Esophagus squamous epithelium (tissue), 5 donors: ENCODE measurements at places on chromosomes 12 and 14. TPM values are rescaled to one million over a fixed set of nuclear protein-coding genes. Genes with fewer than 3 reads are reported as not detected.

Gene SLC25A47
- total RNA-seq: not detected

- no peak overlapping the region for H3K4me3 ChIP-seq
- no peaks in the 10 kb centered on the region for H3K36me3 ChIP-seq
- no peak overlapping the region for H3K27ac ChIP-seq
- no peaks in the 10 kb centered on the region for H3K27me3 ChIP-seq
- H3K4me1 ChIP-seq: no peaks in the 10 kb centered on the region
Measured at GRCh38 chr12:111093428-111094142, 173.2 kb upstream of the MYL2 start.

GRCh38 chr12:100391856-100392255, 35.0 kb downstream of the SLC17A8 start:
- H3K4me3 ChIP-seq: no peak overlapping the region
- H3K36me3 ChIP-seq: no peaks in the 10 kb centered on the region
- H3K4me1 ChIP-seq: no peaks in the 10 kb centered on the region
- H3K27me3 ChIP-seq: no peaks in the 10 kb centered on the region

Gene PIK3C2G
- total RNA-seq: 3.7 TPM

DNA sequence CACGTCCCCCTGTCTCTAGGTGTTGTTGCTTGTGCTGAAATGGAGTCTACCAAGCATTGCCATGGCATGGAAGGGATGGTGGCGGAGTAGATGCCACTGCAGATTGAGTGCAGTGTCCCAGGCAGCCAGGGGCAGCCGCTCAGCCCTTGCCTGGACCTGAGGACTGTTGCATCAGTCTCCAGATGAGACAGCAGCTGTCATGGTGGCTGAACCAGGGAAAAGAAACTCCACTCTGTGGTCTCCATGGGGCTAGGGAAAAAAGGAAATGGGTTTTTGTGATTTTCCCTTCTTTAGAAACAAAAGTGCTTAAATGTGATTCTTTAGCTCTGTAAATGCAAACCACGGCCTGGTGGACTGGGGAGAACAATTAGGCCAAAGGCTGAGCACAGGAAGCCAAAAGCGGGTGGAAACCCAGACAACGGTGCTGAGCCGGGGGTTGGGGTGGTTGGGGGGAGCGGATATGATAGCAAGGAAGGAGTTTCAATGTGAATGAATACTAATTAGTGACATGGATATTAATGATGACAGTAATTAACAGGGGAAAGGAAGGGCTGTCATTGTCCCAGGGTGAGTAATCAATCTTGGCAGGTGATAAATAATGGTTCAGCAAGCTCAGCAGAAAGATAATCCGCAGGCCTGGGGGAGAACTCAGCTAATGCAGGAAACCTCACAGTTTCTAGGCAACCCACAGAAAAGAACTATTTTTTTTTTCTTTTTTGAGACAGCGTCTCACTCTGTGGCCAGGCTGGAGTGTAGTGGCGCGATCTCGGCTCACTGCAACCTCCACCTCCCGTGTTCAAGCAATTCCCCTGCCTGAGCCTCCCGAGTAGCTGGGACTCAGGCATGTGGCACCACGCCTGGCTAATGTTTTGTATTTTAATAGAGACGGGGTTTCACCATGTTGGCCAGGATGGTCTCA, 442.6 kb downstream of the DPF3 start:
- no peak overlapping the region for H3K27ac ChIP-seq
- peaks cover 7% of the 10 kb centered on the region for H3K4me1 ChIP-seq
- no peak overlapping the region for H3K4me3 ChIP-seq
- peaks cover 2% of the 10 kb centered on the region for H3K27me3 ChIP-seq
- H3K36me3 ChIP-seq: no peaks in the 10 kb centered on the region

DNA sequence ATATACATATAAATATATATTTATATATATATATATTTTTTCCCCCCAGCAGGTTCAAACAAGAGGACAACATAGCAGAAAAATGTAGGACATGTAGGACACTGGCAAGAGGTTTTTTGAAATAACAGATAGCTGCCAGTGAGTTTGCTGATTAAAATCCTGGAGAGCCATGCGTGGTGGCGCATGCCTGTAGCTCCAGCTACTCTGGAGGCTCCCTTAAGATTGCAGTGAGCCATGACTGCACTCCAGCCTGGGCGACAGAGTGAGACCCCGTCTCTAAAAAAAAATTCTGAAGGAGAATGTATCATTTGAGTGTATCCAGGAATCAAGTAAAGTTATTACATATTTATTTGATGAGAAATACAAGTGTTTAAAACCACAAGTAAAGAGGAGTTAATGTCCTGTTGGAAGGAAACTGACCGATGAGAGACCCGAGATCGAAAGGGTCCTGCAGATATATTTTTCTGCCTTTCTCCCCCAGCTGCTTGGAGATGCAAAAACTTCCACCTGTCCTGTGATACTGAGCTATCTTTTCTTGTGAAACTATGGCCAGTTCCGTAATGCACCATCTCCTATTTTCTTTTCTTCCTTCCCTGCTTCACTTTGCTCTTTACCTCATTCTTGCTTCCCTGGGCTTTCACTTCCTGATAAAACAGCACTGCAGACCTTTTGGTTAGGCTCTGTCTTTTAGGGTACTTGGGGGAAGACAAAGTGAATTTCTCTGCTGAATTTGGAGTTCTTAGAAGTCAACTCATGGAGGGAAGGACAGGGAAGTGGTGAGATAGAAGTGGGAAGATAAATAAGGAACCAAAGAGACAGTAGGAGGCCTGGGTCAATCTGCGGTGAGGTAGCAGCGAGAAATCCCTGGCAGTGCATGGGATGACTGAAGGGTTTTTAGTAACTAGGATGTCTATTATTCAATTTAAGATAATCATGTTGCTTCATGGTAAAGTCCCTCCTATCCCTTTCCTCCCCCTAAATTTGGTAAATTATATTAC, 41.2 kb upstream of the SLC2A13 start:
- H3K4me3 ChIP-seq: no peak overlapping the region
- H3K27ac ChIP-seq: no peak overlapping the region
- H3K27me3 ChIP-seq: no peaks in the 10 kb centered on the region
- H3K36me3 ChIP-seq: no peaks in the 10 kb centered on the region
- DNase-seq: no peak

Gene BMAL2
- 32.6 TPM for total RNA-seq

Gene RIMBP2
- total RNA-seq: 0.70 TPM

Gene CLEC4A
- 1.9 TPM for total RNA-seq

- H3K4me3 ChIP-seq: peak overlapping the region; percentile 84
- DNase-seq: no peak
- H3K36me3 ChIP-seq: peaks cover 43% of the 10 kb centered on the region
- no peaks in the 10 kb centered on the region for H3K27me3 ChIP-seq
Measured at GRCh38 chr12:7190268-7191055, 976 bp downstream of the PEX5 start.

DNA sequence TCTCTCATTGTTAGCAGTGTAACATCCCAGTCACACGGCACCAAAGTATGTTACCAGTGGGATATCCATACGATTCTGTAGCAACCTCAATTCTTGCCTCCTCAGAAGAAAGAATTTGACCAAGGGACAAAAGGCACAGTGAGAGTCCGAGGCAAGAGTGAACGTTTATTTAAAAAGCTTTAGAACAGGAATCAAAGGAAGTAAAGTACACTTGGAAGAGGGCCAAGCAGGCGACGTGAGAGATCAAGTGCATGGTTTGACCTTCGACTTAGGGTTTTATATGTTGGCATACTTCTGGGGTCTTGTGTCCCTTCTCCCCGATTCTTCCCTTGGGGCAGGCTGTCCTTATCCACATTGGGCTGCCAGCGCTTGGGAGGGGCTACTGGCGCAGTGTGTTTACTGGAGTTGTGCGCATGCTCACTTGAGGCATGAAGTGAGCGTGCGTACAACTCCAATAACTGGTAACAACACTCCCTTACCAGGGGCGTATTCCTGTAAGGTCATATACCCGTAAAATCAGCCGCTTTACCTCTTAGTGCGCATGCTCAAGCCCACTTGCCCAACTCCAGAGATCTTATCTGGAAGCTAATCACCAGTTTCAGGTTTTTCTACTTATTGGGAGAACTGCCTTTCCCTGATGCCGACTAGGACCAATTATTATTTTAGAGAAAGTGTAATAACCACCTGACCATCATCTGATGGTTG, 71.7 kb downstream of the FAR2 start:
- H3K27me3 ChIP-seq: no peaks in the 10 kb centered on the region
- no peak overlapping the region for H3K4me3 ChIP-seq
- no peak for DNase-seq
- no peak overlapping the region for H3K27ac ChIP-seq

DNA sequence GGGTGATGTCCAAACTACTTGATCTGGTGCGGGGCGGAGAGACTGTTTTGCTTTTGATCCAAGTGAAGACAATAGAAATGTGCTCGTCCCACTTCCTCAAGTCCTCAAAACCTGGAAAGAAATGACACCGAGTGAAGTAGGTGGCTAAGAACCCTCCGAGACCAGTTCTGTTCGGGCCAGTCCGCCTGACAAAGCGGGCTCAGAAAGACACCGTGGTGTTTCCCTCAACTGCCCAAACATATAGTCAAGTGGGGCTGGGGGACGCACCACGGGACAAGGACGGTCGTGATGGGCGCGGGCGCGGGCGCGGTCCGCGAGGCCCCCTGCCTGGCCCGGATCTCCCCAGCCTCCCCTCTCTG, 1.6 kb downstream of the PHLDA1 start:
- H3K27me3 ChIP-seq: no peaks in the 10 kb centered on the region
- H3K4me1 ChIP-seq: no peaks in the 10 kb centered on the region
- peak overlapping the region; percentile 98 for H3K27ac ChIP-seq
- H3K4me3 ChIP-seq: peak overlapping the region; percentile 99
- no peak for DNase-seq
